Activated CD8-positive, alpha-beta memory T cell treated with anti-CD3 and anti-CD28 coated beads for 24 hours (primary cell): ENCODE measurements at places on chromosomes 3 and 15.

DNA sequence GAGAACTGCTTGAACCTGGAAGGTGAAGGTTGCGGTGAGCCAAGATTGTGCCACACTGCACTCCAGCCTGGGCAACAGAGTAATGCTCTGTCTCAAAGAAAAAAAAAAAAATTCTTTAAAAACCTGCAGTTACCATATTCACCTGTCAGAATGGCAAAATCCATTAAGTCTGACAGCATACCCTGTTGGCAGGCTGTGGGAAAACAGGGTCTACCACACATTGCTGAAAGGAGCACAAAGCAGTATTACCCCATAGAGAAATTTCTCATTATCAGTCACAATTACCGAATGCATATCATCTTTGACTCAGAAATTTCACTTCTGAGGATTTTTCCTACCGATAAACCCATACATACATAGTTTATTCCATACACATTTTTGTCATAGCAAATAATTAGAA is 264.1 kb upstream of the SLCO3A1 start:
- DNase-seq, result no peak

GRCh38 chr15:78417754-78418630 is 20.0 kb upstream of the IREB2 start:
- DNase-seq, result no peak

DNA sequence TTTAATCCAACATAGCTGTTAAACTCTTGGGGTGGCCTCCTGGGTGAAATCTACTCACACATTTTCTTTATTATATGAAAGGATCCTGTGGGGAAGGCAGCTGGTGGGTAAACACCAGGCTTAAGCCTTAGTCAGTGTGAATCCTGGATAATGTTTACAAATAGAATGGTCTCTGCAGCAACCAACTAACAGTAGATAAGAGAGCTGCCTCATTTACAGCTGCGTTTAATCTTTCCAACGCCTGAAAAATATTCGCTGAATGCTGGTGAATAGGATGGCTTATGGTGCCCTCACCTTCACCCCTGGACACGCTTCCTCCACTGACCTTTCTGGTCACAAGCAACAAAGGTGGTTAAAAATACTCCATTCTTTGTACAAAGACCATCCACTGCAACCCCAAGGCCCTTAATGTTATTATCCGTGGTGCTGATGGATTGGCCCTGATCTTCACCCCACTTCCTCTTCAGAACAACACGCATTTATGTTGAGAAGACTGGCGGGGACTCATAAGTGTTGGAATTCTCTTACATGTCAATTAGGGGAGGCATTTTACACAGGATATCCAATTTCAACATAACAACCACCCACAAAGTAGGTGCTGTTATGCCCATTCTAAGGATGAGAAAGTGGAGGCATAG is 120.0 kb upstream of the FRMD4B start:
- no peak for DNase-seq

DNA sequence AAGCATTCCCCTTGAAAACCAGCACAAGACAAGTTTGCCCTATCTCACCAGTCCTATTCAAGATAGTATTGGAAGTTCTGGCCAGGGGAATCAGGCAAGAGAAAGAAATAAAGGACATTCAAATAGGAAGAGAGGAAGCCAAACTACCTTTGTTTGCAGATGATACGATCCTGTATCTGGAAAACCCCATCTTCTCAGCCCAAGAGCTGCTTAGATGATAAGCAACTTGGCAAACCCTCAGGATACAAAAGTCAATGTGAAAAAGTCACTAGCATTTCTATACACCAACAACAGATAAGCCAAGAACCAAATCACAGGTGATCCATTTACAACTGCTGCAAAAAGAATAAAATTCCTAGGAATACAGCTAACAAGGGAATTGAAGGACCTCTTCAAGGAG is 403.7 kb upstream of the AZI2 start:
- DNase-seq, result no peak

- DNase-seq, result no peak
Measured at GRCh38 chr3:20352546-20353179, 166.7 kb upstream of the SGO1 start.

DNA sequence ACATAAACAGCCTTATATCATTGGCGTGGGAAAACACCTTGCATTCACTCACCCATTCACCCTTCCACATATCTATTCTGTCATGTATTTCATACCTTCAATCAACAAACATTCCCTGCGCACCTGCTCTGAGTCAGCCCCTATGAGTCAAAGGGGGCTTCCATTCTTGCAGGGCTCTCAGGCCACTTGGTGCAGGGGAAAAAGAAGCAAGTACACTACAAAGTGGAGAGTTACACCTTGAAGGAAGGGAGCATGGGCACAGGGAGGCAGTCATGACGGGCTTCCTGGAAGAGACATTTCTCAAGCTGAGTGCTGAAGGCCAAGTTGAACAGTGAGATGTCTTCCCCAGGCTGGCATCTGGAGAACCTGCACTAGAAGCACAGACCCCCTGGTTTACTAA is 4.6 kb upstream of the AMOTL2 start:
- no peak for DNase-seq

GRCh38 chr15:85028416-85028815 is 46.8 kb downstream of the PDE8A start:
- no peak for DNase-seq

GRCh38 chr3:197028728-197029510 is 698 bp downstream of the MELTF start:
- no peak for DNase-seq

GRCh38 chr15:41417418-41418195 is 712 bp downstream of the RTF1 start:
- no peak for DNase-seq

DNA sequence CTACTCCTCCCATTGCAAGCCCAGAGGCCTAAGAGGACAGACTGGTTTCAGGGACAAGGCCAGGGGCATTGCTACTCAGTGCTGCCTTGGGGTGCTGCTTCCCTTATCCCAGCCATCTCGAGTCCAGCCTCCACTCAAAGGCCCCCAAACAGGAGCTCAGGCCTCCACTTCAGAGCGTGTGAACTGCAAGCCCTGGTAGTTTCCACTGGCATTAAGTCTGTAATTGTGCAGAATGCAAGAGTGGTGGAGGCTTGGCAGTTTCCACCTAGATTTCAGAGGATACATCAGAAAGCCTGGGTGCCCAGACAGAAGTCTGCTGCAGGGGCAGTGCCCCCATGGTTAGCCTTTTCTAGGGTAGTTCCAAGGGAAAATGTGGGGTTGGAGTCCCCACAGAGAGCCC is 192.8 kb upstream of the ST8SIA2 start:
- DNase-seq, result no peak

DNA sequence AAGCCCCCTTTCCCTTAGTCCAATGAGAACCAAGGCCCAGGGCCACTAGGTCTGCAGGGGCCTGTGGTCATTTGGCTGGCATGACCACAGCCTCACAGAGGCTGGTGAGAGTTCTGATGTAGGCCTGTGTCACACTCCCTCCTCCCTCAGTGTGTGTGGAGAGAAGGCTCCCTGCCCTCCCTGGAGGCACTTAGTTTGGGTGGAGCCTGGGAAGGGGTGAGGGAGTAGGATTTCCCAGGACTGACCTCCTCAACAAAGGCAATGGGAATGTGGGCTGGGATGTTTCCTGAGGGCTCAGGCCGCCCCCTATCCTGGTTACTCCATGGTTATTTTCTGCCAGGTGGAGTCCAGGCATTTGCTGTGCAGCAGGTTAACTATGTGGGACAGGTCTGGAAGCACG is 7.6 kb downstream of the TEX264 start:
- no peak for DNase-seq

GRCh38 chr3:186785495-186786018 is 2.2 kb downstream of the EIF4A2 start:
- DNase-seq, result peak; percentile 50

GRCh38 chr3:170584585-170585007 is 1.3 kb downstream of the SLC7A14 start:
- DNase-seq, result peak; percentile 71

DNA sequence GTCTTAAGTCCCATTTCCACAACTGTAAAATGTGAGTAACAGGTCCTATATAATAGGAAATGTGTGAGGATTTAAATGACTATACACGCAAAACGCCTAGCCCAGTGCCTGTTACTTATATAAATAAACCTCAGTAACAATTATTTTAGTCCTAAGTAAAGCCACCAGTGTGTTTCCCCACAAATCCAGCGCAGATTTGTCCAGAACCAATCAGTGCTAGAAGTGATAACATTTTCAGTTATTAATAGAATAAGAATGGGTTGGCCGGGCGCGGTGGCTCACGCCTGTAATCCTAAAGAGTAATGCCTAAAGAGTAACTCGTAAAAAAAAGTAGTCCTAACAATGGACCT is 561 bp downstream of the RPAP1 start:
- DNase-seq, result no peak

DNA sequence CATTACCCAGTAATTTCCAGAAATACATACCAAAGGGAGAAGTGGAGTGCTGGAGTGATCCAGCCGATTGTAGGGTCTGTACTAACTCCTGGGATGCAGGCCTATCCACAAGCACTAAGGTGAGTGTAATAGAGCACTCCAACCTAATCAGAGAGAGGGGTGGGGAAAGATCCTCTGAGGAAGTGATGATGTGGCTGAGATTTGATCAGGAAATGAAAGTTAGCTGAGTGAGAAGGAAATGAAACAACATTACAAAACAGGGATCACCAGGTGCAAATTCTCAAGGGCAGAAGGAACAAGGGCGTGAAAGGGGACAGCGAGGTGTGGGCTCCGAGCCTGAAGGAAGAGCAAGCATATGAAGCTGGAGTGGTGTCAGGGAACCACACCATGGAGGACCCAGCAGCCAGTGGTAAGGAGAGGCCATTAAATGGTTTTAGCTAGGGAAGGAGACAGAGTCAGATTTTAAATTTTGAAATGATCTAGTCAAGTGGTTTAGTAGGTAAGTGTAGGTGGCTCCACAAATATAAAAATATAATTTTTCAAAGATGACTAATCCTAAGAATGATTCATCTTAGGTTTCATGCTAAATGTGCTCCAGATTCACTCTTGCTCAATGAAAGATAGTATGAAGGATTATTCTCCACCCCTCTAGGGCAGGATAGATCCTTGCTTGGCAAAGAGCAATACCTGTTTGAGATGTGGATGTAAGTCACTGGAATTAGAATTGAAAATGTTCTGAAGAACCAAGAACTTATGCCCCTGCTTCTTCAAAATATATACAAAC is 348.7 kb downstream of the TBL1XR1 start:
- no peak for DNase-seq

GRCh38 chr3:122322095-122323075 is 2.7 kb upstream of the CSTA start:
- no peak for DNase-seq

DNA sequence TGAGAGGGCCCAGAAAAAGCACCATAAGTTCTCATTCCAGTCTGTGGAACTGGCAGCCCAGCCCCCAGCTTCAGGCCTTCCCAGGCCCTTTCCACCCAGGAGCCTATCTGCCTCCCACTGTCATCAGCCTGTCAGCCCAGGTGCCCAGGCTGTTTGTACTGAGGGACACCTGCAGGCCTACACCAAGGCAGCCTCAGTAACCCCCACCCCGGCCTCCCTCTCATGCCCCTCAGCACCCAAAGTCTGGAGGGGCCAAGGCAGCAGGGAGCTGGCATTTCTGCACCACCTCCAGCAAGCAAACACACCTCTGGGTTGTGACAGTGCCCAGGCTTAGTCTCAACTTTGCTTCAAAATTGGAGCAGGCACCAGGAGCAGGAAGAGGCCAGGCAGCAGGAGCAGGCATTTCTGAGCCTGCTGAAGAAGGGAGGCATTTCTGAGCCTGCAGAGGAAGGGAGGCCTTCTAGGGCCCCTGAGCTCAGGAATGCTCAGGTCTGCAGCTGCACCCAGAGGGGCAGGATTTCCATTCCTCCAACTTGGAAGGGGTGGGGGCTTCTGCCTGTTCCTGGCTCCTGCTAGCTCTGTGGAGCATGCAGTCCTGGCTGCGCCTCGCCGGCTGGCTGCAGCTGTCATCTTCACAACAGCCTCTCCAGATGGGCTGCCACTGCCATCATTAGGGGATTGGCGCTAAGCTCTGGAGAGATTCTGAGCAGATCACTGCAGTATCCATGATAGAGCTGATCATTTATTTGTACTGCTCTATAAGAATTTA is 396.1 kb downstream of the UNC13C start:
- DNase-seq, result no peak

GRCh38 chr3:127167315-127168043 is 25.5 kb upstream of the PRR23E start:
- no peak for DNase-seq

DNA sequence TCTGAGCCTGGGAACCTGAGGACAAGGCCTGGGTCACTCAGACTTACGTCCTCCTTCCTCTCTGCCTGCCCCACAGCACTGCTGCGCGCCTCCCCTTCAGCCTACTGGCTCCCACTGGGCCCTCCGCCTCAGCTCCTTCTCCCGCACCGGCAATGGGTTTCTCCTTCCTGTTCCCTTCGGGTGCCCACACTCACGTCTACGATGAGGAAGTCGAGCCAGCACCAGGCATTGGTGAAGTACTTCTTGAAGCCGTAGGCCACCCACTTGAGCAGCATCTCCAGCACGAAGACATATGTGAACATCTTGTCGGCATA is 70.0 kb downstream of the EXOG start:
- DNase-seq, result no peak

DNA sequence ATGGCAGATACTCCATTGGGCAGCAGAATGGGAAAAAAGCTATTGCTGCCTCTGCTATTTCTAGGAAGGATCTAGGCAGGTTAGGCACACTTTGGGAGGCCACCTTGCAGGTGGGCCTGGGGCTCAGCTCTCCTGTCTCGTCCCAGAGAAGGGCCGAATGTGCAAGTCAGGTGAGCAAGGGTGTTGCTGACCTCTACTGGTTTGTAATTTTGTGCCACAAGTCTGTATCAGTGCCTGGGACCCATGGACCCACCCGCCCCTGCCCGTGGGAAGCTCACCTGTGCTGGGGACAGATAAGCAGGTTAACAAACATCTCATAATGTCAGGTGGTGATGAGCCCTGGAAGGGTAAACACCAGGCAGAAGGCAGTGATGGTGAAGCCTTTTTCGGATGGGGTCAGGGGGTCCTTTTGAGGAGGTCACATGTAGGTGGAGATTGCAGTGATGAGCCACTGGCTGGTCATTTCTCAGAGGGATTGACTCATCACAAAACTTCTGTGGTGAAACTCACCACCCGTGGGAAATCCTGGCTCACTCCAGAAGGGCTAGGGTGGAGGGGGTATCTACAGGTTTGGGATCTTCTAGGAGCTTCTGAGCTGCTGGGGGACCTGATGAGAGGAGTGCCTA is 161.3 kb downstream of the KLF13 start:
- peak; percentile 67 for DNase-seq

DNA sequence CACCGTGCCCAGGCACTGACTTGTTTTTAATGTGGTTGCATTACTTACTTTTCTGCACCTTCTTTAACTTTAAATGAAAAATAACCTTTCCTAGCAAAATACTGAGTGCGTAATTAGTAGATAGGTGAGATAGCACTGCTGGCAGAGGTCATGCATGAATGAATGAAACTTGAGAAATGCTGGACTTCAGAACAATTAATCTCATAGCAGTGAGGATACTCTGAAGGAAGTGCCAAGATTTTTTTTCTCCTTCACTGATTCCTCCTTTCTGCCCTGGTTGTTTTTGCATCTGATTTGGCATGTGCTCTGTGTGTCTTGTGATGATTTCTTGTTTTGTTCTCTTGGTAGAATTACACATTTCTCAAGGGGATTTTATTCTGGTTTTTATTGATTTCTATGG is 378.9 kb downstream of the PTPRG start:
- no peak for DNase-seq

GRCh38 chr15:89416339-89417183 is 79.8 kb downstream of the RHCG start:
- DNase-seq, result peak; percentile 86

- DNase-seq, result no peak
Measured at GRCh38 chr3:101862416-101863165, 13.3 kb downstream of the NFKBIZ start.
